PC-9 (cell line): ENCODE measurements at places on chromosomes 11 and 22. TPM values are rescaled to one million over a fixed set of nuclear protein-coding genes. Genes with fewer than 3 reads are reported as not detected.

- peak; percentile 77 for DNase-seq
These were observed 1.9 kb downstream of the GDPD4 start for GRCh38 chr11:77299528-77299993.

DNA sequence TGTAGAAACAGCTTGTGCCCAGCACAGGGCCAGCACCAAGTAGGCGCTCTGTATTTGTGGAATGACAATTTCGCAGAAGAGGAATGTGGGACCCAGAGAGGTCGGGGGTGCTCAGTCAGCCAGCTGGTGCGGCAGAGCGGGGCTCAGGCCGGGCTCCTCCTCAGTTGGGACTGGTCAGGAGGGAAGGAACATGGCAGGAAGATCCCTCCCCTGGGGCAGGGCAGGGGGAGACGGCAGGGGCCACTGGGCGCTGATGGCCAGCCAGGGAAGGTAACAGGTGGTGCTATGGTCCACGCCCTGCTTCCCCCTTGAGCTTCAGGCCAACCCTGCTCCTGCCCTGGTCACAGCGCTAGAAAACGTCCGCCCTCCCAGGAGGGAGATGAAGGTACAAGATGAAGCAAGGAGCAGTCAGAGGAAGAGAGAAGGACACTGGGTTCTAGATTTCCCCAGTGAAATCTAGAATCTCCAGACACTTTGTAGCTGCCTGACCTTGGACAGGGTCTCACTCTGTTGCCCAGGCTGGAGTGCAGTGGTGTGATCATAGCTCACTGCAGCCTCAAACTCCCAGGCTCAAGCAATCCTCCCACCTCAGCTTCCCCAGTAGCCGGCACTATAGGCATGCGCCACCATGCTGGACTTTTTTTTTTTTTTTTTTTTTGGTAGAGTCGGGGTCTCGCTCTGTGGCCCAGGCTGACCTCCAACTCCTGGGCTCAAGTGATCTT is 13.5 kb upstream of the SPI1 start:
- no peak for DNase-seq

TENM4 gene
- 0.25 TPM in 1 of 2 replicates, not detected in the other for total RNA-seq

DNA sequence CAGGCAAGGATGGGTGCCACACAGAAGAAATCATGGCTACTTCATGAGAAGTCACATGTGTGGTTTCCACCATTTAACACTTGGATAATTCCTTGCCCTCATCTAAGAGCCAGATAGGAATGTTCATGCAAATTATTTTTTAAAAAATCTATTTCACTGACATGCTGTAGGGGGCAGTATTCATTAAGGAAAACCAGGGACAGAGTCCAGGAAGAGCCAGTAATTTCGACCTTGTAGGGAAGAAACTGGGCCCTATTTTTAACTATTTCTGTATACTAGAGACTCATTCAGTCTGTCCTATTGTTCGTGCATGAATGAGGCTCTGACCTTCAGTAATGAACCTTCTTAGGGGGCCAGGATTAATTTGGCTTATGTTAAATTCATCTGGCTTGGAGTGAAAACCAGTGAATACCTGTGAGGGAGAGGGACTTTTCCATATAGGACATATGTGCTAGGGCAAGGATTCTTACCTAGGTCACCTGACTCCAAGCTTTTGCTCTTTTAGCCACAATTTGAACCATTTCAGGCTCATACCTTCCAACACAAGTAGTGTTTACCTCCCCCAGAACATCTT is 192.7 kb downstream of the NAV2 start:
- no peak for DNase-seq

OR8D4 gene
- not detected in 2 replicates for total RNA-seq

- no peak for DNase-seq
These were observed 86.4 kb downstream of the ISX start for GRCh38 chr22:35152316-35152715.

DNA sequence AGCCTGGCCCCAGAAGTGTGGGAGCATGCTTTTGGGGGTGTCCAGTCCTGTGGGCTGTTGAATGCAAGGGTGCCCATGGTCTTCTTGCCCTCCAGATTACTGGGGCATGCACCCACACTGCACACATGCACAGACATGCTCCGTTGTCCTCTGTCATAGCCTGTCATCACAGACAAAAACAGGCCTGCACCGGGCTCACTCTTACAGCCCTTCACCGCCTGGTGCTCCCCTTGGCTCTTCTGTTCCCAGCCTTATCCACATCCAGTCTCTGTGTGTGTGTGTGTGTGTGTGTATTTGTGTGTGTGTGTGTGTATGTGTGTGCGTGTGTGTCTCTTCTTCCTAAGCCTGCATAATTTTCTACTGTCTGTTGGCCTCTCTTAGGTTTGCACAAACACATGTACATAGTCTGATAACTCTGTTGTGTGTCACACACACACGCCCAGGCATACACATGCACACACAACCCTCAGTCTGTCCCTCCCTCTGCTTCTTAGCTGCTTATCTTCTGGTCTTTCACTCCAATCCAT is 23.4 kb upstream of the NECTIN1 start:
- DNase-seq, result no peak

SHANK2 gene
- total RNA-seq, result 49.2 and 50.5 TPM in 2 replicates

APOBEC3B gene
- 66.5 and 83.6 TPM in 2 replicates for total RNA-seq

GRCh38 chr11:19560156-19560555 is 152.5 kb upstream of the NAV2 start:
- DNase-seq, result no peak

GRCh38 chr11:61150706-61151544 is 10.3 kb downstream of the VPS37C start:
- DNase-seq, result no peak

DNA sequence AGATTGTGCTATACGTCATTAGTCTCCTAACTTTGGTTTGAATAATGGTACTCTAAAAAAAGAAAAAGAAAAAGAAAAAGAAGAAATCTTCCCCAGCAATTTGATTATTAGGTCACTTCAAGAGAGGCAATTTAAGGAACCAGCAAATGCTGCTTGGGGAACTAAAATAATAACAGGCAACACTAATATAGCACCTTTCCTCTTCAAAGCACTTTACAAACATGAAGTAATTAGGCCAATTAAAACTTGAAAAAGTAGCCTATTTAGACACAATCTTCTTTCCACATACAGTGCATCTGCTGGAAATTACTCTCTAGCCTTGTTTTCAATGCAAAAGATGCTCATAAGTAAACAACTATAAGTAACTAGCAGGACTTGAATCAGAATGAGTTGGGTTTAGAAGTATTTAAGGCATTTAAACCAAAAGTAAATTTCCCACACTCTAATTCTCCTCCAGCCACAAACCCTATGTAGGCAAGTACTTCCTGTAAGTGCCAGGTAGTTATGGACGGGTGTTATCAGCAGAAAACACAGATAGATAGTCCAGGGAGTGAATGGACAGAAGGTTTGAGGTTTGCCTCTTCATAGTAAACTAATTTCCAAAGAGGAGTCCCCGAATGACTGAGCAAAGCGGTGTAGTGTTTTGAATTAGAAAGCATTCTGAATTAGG is 44.5 kb downstream of the LRRC4C start:
- DNase-seq, result no peak

- no peak for DNase-seq
These were observed 27.0 kb downstream of the SGSM3 start for GRCh38 chr22:40397396-40397795.

GRCh38 chr22:24389680-24390079 is 37.7 kb upstream of the ADORA2A start:
- no peak for DNase-seq

DNA sequence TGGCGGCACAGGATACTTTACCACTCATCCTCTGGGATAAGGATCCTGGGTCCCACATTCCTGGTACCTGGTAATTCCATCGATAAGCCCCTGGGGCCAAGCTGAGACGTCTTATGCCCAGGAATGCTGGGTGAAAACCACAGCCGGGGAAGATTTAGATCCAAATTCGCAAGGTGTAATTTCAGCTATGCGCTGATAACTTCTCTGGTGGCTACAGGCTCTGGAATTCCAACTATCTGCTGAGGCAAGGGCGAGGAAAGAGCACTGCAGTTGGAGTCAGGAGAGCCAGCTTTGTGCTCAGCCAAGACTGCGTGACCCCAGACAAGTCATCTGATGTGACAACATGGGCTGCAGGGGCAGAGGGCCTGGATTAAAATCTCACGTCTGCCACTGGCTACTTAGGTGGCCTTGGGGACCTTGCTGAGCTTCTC is 9.9 kb upstream of the MYEOV start:
- peak; percentile 76 for DNase-seq

- DNase-seq, result no peak
These were observed 24.1 kb downstream of the ZNRF3 start for GRCh38 chr22:28907311-28908008.

DNA sequence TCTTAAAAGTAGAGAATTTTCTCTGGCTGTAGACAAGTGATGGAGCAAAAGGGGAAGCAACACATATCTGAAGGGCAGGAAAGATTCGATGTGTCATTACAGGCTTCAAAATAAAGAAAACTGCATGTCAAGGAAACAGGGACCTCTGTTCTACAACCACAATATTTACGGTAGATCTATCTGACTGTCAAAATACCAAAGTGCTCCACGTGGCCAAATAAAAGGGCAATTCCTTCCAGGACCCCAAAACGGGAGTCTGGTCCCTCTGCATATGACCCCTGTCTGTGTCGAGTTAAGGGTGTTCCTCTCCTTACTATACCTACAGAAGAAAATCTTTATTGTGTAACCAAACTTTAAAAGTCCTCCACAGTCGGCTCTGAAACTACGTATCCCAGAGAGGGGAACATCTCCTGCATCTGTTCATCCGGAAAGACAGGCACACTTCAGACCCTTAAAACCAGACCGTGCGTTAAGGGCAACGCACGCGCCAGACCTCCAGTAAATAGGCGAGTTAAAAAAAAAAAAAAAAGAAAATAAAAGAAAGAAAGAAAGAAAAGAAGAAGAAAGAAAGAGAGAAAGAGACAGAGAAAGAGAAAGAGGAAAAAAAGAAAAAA is 756 bp downstream of the CLNS1A start:
- no peak for DNase-seq

WNT7B gene
- 66.9 and 75.5 TPM in 2 replicates for total RNA-seq
